ENCODE measurements at places on chromosomes 1 and 21.

DNA sequence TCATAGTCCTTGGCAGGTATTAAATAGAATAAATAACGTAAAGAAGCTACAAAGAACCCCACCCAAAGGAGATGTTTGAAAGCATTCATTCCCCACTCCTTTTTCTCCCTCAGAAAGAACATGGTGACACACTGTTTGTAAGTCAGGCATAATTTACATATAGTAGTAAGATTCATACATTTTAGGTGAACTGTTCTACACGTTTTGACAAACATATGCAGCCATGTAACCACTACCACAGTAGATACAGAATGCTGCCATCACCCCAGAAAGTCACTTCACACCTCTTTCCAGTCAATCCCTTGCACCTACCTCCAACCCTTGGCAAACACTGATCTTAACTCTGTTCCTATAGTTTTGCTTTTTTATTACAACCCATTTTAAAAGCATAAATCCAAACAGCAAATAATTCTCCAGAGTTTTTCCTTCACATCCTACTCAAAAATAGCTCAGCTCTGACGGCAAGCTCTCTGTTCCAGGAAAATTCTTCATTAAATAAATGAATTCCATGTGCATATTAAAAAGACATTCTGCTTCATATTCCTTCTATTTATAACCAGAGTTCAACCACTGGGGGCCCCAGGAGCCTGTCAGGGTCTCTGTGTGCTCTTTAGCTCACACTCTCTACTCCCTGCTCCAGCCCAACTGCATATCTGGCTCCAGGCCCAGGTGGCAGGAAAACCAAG is 258.8 kb downstream of the PLPP3 start:
- DNase-seq = no peak

GRCh38 chr1:180271272-180272255 is 41.5 kb downstream of the LHX4 start:
- DNase-seq = no peak

GRCh38 chr1:196910215-196910614 is 22.4 kb downstream of the CFHR4 start:
- no peak for DNase-seq

DNA sequence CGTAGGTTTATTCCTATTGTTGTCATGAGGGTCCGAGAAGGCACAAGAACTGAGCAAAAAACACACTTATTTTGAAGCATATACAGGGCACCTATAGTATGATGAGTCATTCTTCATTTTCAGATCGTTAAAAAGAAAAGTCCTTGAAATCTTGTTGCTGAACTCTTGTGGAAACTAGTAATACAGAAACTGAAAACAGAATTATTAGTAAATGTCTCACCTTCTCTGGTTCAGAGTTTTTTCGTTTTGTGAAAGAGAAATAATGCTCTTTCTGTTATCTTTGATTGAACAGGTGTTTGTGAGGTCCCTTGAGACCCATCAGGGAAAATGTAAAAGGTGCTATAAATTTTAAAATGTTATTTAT is 102.0 kb upstream of the COA6 start:
- DNase-seq = no peak

DNA sequence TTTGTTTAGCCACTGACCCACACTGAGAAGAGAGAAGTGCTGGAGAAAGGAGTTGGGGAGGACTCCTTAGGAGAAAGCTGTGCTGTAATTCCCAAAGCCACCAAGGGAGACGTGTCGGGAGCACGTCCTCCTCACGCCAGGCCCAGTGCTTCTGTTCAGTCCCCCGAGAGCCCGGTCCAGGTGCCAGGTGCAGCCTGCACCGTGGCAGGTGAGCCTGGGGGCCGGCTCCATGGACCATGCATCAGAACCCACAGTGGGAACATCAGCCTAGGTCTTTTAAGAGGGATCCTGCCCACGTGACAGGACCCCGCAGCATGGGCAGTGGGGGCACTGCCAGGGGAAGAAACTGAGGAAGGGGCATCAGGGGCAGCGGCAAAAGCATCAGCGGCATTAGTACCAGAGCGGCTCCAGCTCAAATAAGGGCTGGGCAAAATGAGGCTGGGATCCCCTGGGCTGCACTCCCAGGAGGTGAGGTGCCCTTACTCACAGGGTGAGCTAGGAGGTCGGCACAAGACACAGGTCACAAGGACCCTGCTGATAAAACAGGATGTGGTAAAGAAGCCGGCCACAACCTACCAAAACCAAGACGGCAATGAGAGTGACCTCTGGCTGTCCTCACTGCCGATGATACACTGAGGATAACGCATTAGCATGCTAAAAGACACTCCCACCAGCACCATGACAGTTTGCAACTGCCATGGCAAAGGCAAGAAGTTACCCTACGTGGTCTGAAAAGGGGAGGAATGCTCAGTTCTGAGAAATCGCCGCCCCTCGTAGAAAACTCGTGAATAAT is 24.6 kb upstream of the PRDM15 start:
- DNase-seq = no peak

Data from CD8-positive, alpha-beta memory T cell (primary cell).